Activated CD8-positive, alpha-beta memory T cell treated with anti-CD3 and anti-CD28 coated beads for 4 hours (primary cell): ENCODE measurements at places on chromosomes 12 and 14.

DNA sequence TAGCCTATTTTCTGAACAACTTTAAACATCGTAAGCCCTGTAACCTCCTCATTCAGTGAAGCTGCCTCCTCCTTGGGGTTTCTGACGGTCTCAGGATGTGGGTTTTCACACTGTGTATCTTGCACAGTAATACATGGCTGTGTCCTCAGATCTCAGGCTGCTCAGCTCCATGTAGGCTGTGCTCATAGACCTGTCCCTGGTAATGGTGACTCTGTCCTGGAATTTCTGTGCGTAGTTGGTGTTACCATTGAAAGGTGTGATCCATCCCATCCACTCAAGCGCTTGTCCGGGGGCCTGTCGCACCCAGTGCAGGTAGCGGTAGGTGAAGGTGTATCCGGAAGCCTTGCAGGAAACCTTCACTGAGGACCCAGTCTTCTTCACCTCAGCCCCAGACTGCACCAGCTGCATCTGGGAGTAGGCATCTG is 980.5 kb downstream of the TMEM121 start:
- DNase-seq = peak; percentile 28

GRCh38 chr12:91743704-91744321 is 401.8 kb downstream of the BTG1 start:
- no peak for DNase-seq

DNA sequence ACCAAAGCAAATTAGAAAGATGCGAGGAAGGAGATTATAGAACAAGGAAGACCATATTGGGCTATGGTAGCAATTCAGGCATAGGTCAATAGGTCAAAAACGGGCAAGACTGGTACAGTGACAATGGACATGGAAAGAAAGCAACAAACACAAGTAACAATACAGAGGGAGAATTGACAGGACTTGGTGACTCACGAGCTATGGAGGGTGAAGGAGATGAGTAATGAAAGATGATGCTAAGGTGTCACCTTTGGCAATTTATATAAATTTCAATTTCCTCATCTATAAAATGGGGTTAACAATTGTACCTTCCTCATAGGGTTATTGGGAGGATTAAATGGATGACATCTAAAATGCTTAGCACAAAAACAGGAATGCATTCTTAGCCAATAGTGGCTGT is 15.1 kb upstream of the DUSP16 start:
- DNase-seq = no peak

DNA sequence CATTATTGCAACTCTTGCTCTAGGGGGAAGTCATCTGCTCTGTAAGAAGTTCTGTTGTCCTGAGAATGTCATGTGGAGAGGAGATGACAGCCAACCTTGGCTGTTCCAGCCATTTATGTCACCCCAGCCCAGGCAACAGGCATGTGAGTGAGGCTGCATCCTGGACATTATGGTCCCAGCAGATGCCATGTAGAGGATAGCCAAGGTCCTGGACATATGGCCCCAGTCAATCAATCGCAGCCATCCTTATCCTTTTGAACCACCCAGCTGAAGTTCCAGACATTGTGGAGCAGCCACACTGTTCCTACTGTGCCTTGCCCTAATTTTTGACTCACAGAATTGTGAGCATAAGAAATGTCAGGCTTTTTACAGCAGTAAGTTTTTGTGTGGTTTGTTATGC is 84.9 kb downstream of the AVPR1A start:
- DNase-seq = no peak

- no peak for DNase-seq
Observed at GRCh38 chr12:4900327-4900726, 9.4 kb upstream of the KCNA1 start.

DNA sequence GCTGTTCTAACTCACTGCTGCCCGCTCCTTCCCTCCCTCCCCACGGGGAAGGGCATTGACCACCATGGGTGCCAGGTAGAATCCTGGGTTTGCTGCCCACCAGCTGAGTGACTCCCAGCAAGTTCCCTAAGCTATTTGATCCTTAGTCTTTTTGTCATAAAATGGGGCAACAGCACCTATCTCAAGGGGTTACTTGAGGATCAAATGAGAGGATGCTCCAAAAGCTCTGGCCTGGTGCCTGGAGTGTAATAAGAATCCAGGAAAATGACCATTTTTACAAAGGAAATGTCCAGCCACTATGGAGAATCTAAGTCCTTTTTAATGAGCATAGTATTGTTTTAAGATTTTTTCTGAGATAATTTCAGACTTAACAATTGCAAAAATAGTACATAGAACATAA is 61.4 kb upstream of the CMKLR1 start:
- DNase-seq = no peak

DNA sequence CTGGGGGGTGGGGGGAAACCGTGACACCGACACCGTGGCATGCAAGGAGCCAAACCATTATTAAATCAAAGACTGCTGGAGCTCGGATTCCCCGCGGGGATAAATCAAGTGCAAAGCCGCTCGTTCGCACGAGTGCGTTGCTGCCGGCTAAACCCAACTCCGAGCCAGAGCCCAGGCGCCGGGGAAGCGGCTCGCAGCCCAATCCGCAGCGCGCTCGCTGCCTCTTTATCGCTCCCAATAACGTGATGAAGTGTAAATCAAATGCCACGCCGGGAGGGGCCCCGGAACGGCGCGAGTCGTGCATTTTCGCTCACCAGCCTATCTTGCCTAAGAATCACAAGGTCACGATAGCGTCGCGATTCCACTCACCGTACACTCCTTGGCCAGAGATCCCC is 1.3 kb downstream of the MDGA2 start:
- DNase-seq = no peak

DNA sequence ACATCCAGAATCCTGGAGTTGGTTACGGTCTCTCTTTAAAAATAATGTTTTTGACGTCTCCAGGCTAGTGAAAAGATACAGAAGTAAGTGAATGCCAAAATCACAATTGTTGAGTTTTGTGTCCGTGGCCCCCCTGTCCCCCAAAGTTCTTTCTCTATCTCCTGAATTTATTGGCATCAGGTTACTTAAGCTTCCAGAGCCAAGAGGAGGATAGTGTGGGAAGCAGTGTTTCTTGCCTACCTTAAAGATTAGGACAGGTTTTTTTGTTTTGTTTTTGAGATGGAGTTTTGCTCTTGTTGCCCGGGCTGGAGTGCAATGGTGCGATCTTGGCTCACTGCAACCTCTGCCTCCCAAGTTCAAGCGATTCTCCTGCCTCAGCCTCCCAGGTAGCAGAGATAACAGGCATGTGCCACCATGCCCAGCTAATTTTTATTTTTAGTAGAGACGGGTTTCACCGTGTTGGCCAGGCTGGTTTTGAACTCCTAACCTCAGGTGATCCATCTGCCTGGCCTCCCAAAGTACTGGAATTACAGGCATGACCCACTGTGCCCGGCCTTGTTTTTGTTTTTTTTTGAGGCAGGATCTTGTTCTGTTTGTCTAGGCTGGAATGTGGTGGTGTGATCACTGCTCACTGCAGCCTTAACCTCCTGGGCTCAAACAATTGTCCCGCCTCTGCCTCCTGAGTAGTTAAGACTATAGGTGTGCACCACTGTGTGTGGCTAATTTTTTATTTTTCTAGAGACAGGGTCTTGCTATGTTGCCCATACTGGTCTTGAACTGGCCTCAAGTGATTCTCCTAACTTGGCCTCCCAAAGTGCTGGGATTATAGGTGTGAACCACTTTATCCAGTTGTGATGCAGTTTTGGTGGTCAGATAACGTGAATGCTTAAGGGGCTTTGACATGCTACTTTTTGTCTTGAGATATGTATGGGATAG is 5.4 kb downstream of the SRSF5 start:
- DNase-seq = no peak

- no peak for DNase-seq
Observed at GRCh38 chr14:92461891-92462290, 51.7 kb upstream of the RIN3 start.

DNA sequence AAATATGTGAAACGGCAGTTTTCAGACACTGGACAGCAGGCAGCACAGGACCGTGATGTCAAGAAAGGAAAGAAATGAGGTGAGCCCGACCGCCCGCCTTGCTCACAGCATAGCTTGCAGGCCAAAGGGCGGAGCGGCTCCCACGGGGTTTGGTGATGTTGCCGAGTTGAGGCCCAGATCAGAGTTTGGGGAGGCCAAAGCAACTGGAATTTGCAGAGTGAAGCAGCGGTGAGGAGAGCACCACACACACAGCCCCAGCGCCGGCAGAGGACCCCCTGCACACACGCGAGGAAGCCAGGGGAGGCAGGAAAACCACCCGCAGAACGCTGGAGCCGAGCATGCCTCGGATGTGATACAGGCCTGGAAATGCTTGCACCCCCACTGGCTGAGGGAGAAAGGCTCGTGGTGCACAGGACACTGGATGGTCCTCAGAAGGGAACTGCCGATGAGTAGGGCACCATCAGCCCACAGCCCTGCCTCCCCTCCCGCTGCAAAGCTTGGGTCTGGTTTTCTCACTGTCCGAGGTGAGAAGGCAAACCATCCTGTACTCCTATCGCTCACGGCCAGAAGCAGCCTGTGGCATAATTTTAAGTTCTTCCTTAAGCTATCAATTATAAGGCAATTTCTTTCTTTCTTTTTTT is 25.7 kb upstream of the PLD4 start:
- DNase-seq = no peak

DNA sequence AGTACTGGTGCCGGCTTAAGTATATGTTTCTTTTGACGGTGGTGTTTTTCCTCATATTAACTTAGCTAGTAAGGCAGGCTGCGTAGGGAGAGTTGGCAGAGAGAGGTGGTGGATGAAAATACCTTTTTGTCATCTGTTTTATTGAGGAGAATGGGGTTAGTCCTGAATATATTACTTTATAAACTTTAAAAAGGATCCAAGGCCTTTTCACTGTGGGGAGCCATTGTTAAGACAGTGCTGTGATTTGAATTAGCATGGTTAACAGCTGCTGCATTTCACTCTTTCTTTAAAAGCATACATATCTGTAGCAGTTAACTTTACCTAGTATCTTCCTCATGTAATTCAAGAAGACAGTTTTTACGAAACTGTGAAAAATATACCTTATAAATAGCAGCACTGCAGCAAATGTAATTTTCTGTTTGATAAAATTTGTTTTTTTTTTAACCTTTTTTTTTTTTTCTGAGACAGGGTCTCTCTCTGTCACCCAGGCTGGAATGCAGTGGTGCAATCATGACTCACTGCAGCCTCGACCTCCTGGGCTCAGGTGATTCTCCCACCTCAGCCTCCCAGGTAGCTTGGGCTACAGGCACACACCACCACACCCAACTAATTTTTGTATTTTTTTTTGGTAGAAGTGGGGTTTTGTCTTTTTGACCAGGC is 57.1 kb downstream of the AEBP2 start:
- no peak for DNase-seq

GRCh38 chr14:37593511-37594237 is 1.4 kb downstream of the FOXA1 start:
- no peak for DNase-seq

DNA sequence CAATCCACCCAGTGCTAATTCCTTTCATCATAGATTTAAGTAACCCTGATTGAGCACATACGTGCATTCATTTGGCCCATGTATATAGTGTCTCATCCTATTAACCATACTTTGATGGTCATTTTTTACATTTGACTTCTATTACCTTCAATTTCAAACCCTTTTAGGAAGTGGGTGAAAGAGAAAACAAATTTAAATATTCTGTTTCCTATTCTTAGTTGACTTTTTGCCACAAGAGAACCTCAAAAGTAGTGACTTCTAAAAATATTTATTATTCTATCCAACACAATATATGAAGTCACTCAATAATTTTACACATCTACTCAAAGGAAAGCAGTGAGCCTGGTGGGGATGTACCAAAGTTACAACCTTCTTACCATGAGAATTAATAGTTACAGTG is 164.9 kb downstream of the CEP128 start:
- DNase-seq = no peak

- no peak for DNase-seq
Observed at GRCh38 chr12:54879150-54879549, 24.8 kb downstream of the MUCL1 start.

DNA sequence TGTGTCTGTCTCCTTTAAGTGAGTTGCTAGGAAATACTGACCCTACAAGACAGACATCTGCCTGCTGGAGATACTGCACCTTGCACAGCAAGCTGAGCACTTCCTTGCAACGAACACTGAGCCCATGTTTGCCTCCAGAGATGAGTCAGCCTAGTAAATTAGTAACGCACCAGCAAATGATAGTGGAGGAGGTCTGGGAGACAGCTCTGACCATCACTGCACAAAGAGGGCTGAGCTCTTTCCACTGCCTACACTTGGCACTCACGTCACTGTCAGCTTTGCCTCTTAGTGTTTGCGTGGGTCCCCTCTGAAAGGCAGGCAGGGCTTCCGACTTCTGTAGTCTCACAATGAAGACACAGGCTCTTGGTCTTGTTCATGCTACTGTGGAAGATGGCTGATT is 109.0 kb downstream of the APAF1 start:
- DNase-seq = no peak

GRCh38 chr14:104601786-104602185 is 2.8 kb downstream of the TMEM179 start:
- no peak for DNase-seq

DNA sequence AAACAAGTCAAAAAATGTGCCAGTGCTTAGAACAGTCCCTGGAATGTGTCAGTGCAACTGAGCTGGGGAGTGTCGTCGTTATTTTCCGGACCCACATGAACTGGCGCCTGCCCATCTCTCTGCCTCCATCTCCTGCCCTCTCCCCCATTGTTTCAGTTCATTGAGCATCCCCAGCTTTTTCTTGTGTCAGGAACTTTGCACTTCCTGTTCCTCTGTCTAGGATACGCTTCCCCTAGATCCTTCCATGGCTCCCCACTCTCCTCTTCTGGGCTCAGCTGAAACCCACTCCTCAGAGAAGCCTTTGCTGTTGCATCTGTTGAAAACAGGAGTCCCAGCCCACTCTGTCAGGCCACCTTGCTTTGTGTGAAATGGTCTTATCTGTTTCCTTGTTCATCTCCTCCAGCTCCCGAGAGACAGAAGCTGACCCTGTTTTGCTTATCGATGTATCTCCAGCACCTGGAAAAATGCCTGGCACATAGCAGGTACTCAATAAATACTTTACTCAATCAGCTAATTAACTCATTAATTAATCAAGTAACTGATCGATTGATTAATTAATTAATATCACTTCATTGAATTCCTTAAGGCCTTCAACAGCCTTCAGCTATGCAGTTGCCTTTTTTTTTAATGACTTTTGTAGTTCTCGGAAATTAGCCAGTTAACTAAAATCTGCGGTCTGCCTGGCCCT is 2.7 kb upstream of the SCARB1 start:
- DNase-seq = no peak

DNA sequence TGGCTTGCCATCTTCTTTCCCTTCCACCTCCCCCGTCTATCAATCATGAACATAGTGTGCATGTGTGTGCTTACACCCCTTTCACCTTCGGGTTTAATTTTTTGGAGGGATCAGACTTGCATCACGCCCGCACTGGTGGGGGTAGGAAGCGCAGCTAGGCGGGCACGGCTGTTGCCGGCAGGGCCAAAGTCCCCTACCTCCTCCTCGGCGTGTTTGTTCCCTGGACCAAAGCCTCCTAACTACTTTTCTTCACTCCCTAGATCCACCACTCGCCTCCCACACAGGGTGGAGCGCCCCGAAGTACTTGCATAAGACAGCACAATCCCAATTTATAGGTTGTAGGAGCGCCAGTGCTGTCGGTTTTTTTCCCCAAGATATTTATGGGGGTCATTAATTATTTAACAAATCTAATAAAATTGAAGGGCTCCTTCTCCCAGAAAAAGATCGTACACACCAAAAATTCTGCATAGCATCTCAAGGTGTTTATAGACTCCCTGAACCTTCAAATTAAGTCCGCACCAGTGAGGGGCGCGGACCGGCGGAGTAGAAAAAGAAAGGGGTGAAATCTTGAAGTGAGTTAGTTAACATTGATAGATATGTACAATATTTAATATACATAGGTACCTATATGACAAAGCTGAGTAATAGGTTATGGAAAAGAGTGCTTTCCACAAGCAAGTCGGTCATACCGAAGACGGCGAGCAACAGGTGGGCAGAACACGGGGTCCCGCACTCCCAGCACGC is 717 bp downstream of the PKP2 start:
- DNase-seq = no peak
